ENCODE measurements at places on chromosomes 1 and 21.

- DNase-seq: no peak
Measured at GRCh38 chr1:223269006-223269405, 95.0 kb downstream of the SUSD4 start.

DNA sequence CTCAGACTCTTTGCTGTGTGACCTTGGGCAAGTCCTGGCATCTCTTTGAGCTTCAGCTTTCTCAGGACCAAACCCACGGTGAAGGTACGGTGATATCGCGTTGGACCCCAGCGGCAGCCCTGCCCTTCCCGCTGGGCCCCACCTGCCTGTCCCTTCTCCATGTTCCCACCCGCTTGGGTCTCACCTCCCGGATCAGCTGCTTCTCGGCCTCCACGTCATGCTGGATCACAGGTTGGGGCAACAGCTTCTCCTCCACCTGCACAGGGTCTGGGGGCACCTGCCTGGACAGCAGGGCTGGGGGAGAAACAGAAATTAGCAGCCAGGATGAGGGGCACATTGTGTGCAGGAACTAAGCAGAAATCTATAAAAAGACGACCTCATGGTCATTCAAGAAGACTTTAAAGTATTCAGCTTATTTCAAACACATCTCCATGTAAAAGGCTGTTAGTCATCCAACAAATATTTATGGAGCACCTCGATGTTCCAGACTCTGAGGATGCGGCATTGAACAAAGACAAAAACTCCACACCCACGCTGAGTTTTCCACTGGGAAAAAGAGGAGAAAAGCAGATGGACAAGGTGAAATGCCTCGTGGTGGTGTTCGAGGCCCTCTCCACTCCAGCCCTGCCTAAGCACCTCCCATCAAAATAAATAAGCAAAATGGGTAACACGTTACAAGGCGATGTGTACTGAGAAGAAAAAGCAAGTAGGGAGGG is 19.5 kb downstream of the KIF17 start:
- DNase-seq: peak; percentile 56

DNA sequence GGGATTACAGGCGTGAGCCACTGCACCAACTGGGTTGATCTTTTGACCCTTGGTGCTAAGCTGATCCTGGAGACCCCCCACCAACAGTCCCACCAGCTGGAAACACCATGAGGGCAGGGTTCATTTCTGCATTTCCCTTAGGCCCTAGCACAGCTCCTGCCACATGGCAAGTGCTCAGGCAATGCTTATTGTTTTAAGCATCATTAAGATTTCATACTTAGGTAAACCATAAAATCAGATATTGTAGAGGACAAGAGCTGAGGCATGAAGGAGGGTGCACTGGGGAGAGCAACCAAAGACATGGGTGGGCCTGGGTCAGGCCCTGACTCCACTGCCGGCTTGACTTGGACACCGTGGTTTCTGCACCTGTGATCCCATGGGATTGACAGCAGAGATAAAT is 17.7 kb downstream of the CHIT1 start:
- no peak for DNase-seq

DNA sequence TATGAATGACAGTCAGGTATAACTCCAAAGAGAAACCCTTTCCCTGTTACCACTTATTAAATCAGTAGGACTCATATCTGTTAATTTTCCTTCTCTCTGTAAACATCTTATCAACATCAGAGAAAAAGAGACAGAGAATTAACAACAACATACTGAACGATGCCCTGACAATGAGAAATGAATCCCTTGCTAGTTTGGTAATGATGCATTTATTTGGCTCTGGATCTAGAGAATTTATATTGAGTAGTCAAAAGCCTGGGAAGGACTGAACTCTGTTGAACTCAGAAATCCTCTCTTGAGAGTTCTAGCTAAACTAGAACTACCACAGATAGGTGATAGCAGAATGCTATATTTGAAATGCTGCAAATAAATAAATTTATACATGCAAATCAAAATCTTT is 325.6 kb downstream of the DISC1 start:
- DNase-seq: no peak

GRCh38 chr1:31413405-31414001 is 490 bp downstream of the SERINC2 start:
- no peak for DNase-seq

- DNase-seq: no peak
Measured at GRCh38 chr1:186715887-186716809, 35.9 kb upstream of the PTGS2 start.

DNA sequence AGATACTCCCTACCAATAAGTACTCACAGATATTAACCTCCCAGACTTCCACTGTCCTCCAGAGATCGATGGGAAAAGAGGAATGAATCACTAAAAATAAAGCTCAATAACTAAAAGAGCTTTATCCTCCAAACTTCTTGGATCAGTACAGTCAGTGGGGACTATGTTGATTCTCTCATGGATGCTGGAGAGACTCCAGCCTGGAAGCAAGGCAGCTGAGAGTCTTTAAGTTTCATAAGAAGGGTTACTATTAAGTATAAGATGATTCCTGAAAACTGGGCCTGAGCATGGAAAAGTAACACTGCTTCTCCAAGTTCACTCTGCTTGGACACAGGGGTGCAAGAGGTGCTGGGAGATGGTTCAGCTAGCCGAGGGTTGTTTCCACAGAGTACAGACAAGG is 6.2 kb upstream of the DDR2 start:
- DNase-seq: no peak

DNA sequence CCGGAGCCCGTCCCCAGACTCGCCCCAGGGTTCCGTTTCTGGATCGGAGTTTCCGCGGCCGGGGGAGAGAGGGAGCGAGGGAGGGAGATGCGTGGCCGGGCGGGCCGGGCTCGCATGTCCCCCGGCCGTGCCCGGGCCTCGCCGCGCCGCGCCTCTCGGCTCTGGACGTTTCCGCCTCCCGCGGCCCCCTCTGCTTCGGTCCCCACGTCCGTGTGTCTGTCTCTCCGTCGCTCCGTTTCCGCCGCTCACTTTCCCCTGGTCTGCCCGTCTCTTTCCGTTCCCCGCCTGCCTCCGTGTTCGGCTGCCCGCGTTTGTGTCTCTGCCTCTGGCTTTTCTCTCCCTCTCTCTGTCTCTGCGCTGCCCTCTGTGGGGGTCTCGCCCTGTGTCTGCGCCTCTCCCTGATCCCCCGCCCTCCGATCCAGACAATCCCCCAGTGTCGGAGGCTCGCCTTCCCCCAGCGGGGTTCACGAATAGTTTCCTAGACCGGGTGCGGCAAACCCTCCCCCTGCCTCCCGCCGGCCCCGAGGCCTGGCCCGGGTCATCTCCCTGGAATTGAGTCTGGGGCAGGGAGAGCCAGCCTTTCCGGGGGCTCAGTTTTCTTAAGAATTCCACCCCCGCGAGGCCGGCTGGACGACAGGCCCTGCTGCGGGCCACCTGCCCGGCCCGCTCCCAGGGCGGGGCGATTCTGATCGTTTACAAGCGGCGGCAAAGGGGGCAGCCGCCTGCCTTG is 735 bp downstream of the NBL1 start:
- no peak for DNase-seq

DNA sequence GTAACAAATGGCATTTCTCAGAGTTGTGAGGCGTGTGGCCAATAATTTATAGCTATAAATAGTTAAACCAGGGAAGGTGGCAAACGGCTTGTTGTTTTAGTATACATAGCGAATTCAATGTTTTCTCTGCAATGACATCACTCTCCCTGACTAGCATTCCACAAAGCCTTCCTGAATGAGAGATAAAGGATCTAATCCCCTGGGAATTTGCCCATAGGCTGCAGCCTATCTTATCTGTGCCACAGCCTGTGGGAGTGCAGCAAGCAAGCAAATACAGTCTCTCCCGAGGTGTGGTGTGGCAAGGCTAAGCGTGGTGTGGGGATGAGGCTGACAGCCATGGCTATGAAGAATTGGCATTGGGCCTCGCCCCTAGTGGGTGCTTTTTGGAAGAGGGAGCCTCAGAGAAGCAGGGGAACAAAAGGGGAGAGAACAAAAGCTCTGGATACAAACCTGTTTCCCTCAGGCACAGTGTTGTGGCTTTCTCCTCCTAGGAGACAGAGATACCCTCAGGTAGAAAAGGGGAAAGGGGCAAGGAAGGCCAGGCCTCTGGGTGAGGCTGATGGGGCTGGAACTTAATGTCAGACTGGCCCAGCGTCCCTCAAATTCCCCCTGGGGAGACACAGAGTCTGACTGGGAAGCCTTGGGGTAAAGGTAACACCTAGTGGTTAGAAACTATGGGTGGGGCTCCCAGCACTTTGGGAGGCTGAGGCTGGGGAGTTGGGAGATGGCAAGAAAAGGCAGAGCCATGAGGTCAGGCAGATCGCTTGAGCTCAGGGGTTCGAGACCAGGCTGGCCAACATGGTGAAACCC is 8.9 kb downstream of the TAGLN2 start:
- peak; percentile 88 for DNase-seq

DNA sequence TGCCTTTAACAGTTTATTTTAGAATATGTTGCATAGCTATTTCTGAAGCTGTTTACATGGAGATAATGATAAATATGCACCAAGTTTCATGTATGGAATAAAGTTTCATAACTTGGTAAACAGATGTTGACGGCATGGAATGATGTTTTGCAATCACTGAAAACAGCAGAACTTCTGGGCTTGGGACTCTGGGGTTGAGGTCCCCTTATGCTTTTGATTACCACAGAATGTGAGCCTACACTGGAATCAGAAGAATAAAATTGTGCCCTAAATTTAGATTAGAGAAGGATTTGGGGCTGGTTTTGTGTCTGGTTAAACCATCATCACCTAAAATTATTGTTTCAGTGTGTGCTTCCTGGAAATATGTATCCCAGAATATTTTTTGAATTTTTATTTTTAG is 11.1 kb downstream of the KRTAP24-1 start:
- DNase-seq: no peak

GRCh38 chr1:51870603-51871350 is 7.8 kb downstream of the NRDC start:
- DNase-seq: no peak

- DNase-seq: no peak
Measured at GRCh38 chr1:56188221-56188620, 391.1 kb downstream of the PLPP3 start.

DNA sequence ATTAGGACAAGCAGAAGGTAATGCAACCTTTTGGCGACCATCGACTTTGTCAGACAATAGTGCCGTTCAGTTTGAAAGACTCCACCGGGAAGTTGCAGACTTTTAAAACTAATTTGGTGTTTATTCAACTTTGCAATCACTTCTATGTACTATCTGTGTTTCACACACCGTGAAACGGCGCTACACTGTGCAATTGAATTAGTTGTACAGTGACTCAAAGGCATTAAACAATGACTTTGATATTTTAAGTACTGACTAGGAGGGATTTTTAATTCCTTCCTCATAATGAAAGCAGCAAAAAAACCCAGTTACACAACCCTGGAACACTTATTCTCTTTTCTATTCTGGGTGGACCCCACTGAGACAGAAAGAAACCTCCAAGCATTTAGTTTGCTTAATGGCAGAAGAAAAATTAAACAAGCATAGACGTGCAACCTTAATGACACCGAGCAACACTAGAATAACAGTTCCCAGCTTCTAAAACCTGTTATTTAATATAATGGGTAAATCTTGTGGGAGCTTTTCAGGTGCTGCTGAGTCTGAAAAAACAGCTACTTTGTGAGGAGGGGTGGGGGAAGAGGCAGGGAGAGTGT is 176.8 kb downstream of the LMO4 start:
- no peak for DNase-seq

- peak; percentile 42 for DNase-seq
Measured at GRCh38 chr1:16032388-16033102, 10.7 kb downstream of the CLCNKA start.

DNA sequence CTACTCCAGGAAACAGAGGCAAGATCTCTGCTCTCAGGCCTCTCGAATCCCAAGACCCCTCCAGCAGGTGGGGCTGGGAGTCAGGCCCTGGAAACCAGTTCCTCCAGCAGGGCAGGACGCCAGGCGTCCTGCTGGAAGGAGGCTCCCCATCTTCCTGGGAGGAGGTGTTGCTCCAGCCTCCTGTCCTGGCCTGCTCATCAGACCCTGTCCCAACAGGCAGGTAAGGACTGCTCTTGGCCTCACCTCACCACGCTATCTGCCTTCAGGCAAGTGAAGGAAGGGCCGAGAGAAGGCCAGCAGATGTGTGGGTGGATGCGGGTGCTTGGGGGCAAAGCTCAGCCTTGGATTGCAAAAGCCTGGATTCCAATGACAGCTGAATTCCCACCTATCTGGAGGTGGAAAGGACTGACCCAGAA is 82.9 kb downstream of the SSBP3 start:
- no peak for DNase-seq

DNA sequence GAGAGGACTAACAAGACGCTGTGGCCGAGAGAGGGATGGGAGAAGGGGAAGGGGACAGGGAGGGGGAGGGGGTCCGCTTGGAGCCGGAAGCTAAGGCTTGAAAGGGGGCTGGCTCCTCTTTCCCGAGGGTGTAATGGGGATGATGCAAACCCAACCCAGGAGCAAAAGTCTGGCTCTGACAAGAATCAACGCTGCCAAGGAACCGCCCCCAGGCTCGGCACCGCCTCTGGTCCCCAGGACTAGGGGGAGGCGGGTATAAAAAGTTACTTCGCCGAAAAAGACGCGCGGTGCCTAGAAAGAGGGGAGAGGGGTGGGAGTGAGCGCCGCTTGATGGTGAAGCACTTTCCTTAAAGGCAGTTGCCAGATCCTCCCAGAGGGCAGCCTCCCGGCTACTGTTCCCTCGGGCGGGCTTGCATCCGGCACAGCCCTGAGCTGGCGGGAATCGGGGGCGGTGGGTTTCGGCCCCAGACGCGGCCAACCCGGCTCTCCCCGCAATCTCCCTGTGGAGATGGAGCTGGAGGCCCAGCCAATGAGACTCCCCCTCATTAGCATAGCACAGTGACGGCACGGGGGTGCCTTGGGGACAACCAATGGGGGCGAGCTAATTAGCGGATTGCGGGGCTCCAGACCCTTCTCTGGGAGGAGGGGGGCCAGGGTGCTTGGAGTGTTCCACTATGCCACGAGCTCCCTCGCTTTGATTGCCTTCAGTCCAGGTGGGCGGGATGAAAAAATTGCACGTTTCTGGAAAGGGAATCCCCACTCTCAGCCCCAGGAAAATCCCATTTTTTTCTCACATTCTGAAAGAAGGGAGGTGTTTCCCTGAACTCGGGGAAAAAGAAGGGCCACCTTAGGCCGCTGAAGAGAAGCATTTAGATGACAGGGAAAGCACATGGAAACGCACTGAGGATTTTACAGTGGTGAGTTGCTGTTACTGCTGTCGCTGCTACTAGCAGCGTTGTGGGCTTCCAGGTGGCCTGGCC is at the start of gene KCNT2:
TSS of gene KCNT2 (minus strand) at position 51 of the 980 bp plus-strand sequence. CDS start 131 bp downstream, outside the sequence.
- DNase-seq: no peak

- no peak for DNase-seq
Measured at GRCh38 chr1:230821346-230821745, 47.0 kb downstream of the C1orf198 start.

GRCh38 chr1:238399558-238399957 is 508.8 kb upstream of the ZP4 start:
- no peak for DNase-seq

DNA sequence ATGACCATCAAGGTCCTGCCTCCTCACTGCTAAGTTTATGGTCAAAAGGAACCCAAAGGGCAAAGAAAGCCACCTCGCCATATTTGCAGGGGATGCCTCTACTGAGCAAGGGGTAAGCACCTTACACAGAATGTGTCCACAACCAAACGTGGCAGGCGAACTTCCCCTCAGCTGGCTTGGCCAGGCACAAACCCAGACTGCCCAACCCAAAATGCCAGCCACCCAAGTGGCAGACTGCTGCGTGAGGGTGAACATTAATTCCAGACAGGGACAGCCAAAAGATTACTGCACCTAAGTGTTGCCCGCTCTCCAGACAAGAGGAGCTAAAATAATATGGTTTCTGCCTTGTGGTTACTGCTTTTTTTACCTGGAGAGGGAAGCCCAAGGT is 16.0 kb downstream of the ZNF697 start:
- no peak for DNase-seq

GRCh38 chr21:26027696-26028095 is 142.9 kb downstream of the APP start:
- no peak for DNase-seq

All from HS-5 (cell line).